ENCODE measurements at places on chromosomes 11 and 22.

DNA sequence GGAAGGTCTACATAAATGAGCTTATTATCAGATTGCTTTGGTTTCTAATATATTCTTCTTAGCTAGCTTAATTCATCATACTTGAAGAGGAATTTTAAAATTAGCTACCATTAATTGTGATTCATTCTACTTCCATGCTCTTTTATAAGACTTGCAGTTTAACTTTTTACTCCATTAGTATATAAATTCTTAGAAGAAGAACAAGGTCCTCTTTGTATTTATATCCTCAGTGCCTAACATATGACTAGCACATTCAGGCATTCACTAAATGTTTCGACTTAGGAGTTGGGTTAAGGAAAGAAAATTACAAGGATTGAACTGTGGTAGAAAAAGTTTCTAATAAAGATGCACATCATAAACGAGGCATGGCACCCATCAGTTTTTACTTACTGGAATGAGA is 1135.5 kb downstream of the JRKL start:
- no peak for DNase-seq

DNA sequence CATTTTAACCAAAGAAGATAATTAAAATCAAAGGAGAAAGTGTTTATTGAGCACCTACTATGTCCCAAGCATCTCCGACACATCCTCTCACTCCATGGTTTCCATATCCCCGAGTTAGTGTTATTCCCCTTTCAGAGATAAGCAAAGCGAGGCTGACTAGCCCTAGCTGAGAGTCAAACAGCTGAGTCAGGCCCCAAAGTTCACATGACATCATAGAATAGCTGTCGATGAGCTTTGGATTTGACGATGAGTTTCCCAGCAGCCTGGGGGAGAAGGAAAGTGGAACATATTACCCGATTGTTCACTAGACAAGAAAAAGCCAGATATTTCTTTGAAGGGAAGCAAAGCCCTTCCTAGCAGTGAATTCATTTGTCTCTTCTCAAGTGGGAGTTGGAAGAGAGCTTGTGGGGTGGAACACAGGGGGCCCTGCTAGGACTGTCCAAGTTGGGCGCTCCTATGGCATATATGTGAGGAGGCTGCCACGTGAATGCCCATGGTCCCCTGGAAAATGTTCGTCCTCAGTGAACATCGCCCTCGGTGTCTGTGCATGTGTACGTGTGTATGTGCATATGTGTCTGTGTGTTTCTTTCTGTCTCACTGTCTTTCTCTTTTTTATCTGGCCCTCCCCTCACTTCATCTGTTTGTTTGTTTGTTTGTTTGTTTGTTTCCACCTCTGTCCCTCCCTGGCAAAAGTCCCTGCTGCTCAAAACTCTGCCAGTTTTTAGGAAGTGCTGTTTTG is 493 bp upstream of the CYTH4 start:
- peak; percentile 66 for DNase-seq

DNA sequence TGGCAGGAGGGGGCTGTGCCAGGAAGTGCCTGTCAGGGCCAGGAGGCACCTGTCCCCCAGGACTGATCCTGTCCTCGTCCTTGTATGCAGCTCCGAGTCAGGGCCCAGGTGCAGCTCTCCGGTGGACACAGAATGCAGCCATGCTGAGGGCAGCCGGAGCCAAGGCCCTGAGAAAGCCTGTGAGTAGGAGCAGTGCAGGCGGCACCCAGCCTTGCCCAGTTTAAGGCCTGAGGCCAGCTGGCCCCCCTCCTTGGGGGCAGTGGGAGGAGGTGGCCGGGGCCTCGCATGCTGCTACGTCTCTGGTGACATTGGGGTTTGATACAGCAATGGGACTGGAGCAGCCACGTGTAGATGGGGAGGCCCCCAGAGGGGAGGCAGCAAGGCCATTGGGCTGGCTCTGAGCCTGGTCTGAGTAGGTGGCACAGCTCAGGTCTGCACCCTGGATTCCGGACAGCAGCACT is 34.9 kb downstream of the SBF1 start:
- DNase-seq, result no peak

- DNase-seq, result no peak
These were observed 53.9 kb upstream of the SCUBE2 start for GRCh38 chr11:9145283-9145682.

GRCh38 chr22:50007057-50007511 is 5.5 kb downstream of the IL17REL start:
- DNase-seq, result no peak

DNA sequence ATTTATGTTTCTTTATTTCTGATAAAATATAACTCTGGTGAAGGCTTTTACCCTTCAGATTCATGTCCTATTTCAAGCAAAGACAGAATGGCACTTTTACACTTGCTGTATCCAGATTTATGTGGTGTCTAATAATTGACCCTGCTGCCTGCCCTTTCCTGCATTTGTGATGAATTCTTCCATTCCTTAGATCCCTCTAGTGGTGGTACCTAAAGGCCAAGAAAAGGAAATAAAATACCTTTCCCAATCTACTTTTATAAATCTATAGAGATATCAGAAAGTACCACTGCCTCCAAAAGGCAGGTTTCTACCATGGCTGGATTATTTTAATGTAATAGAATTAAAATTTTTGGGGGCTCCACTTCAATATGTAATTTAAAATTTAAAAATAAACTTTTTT is 34.2 kb downstream of the CCDC81 start:
- no peak for DNase-seq

DNA sequence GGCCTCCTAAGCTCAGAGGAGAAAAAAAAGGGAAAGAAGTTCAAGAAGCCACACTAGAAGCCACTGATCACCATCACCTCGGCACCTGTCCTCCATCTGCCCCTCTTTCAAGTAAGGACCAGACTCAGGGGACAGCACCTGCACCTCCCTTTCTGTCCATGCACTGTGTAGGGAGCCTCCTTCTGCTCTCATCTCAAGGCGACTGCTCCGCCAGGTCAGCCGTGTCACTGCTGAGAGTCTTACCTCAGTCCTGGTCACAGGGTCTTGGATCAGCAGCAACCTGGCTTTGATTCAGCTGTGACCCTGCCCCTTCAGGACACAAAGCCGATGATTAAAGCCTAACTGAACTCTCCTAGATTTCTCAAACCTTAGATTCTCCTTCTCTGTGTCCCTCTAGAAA is 101.5 kb downstream of the ZNF280B start:
- DNase-seq, result no peak

GRCh38 chr11:44624761-44625221 is 59.3 kb downstream of the CD82 start:
- no peak for DNase-seq

GRCh38 chr11:127059286-127059685 is 58.7 kb upstream of the KIRREL3 start:
- DNase-seq, result no peak

DNA sequence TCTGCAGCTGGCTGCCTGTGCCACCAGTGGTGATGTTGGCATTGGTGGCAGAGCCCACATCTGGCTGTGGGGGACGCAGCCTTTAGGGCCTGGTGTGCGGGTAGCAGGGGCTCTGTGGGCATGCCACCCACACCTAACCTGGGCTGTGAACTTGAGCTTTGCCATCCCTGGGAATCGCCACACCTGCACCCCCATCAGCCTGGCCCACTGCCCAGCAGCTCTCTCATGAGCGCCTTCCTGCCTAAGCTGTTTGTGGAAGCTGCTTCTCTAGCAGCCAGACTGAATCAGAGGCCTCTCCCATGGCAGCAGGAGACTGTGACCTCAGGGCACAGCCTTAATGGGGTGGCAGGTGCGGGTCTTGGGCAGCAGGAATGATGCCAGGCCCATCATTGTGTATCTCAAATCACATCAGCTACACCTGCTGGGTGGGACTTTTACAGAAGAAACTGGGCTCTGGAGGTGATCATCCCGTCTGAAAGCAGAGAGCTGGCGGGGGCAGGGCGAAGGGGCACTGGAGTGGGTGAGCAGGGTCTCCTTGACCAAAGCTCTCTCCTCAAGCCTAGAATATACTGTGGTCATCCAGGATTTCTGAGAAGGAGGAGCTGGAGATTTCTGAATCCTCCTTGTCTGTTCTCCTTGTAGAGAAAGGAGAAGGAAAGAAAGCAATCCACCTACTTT is 17.8 kb upstream of the CARS1 start:
- DNase-seq, result no peak

- no peak for DNase-seq
These were observed 24.9 kb downstream of the SYT7 start for GRCh38 chr11:61555978-61556377.

GRCh38 chr11:23097891-23098290 is 237.6 kb upstream of the CCDC179 start:
- no peak for DNase-seq

- no peak for DNase-seq
These were observed 20.3 kb upstream of the SLN start for GRCh38 chr11:107731941-107732688.

DNA sequence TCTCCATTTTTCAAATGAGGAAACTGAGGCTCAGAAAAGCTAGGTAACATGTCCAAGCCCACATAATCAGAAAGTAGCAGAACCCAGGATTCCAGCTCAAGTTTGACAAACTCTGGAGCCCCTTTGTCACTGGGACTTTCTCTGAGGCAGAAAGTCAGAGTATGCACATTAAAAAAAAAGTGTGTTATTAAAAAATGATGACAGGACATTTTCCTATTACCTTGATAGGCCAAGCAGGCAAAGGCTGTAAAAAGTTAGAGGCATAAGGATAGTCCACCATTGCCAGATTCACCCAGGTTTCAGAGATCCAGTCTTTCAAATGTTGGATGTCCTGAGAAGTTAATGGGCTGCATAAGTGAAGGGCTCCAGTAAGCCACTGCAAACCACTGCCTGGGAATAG is 51.4 kb downstream of the PRCP start:
- no peak for DNase-seq

GRCh38 chr22:31734512-31734911 is 15.4 kb downstream of the PRR14L start:
- peak; percentile 68 for DNase-seq

- peak; percentile 37 for DNase-seq
These were observed 764.8 kb upstream of the LUZP2 start for GRCh38 chr11:23732026-23732425.

DNA sequence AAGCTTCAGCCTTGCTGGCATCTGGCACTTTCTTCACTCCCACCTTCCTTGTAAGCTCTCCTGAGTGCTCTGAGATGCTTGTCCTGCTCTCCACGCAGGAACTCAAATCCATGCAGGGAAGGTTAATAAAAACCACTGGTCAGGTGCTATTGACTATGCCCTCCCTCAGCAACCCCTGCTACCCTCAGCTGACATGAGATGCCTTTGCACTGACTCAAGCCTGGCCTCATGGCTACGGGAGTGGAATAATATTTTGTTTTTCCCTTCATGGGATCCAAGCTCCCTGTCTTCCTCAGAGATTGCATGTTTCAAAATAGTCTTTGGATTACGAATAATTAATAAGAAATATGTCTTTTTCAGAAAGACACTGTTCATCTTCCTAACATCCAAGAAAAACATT is 31.7 kb upstream of the ABCC8 start:
- DNase-seq, result no peak

- no peak for DNase-seq
These were observed 5.1 kb upstream of the SAAL1 start for GRCh38 chr11:18111005-18111404.

DNA sequence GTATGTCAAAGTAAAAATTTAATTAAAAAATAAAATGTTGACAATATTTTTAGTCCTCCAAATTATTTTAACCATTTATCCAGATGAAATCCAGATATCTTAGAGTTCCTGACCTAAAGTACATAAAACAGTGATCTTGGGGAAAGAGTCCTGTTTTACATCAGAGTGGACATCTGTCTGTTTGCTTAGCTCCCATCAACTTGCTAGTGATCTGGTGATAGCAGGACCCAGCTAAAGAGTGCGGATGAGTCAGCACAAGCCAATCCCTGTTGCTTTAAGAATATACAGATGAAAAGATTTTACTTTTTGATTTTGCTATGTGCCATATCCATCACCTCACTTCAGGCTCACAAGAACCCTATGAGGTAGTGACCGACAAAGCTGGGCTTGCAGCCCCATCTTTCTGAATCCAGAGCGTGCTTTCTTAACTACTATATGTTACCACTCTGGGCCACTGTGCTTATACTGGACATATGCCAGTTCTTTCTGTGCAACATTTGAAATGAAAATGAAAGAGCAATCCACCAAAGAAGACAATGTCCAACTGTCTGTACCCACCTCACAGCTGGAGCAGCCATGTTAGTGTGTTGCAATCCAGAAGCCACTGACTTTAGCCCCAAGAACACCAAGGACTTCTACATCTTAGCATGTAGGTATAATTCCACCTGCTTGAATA is 167.6 kb upstream of the SESN3 start:
- peak; percentile 54 for DNase-seq

DNA sequence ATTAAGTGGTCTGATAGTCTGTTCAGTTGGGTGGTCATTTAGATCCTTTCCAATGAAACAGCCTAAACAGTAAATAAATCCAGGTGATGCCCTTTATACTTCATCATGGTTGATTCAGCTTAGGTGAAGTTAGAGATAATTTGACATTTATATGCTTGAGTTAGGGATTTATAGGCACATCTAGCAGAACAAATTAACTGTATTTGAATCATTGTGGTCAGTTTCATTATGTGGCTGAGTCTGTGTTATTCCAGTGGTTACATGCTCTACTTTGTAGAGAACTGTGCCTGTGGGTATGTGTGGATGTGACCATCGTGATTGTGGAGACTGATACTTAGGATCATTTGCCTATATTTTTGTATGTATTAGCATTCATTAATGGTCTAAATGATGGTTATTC is 194.6 kb downstream of the DDX10 start:
- no peak for DNase-seq

- DNase-seq, result no peak
These were observed 54.6 kb downstream of the SFI1 start for GRCh38 chr22:31550871-31551370.

DNA sequence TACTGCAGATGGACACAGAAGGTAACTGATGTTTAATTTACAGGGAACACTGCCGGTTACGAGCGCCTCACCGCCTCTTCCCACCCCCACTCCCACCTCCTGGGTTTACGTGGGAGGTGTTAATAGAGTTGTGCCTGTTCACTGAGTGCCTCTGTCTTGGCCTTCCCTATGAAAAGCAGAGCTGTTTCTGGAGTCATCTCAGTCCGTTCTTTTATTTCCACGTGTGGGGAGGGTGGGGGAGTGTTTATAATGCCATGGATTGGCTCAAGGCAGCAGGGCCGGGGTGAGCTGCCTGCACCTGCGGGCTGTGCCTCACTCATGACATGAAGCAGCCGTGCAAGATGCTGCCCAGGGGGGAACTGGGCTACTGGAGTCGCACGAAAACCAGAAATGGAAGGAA is 322.7 kb downstream of the CADM1 start:
- DNase-seq, result no peak

- DNase-seq, result no peak
These were observed 14.9 kb upstream of the HBE1 start for GRCh38 chr11:5284637-5285036.

All from brain microvascular endothelial cell (primary cell).